Muscle of arm (tissue), 14 donors: ENCODE measurements at places on chromosomes 2 and 18. TPM values are rescaled to one million over a fixed set of nuclear protein-coding genes. Genes with fewer than 3 reads are reported as not detected.

Gene MYOM1
- polyA plus RNA-seq, result 308 TPM

Gene ABI2
- polyA plus RNA-seq, result 39.7 TPM

Gene MAP3K19
- polyA plus RNA-seq, result 0.14 TPM

Gene HOXD12
- not detected for polyA plus RNA-seq

Gene APCDD1
- polyA plus RNA-seq, result 12.2 TPM

Gene FSHR
- 0.60 TPM for polyA plus RNA-seq

Gene SAG
- polyA plus RNA-seq, result 0.23 TPM

Gene DTYMK
- 24.9 TPM for polyA plus RNA-seq

Gene SOX11
- polyA plus RNA-seq, result 16.3 TPM

Gene SRD5A2
- not detected for polyA plus RNA-seq

Gene CASP8
- 11.4 TPM for polyA plus RNA-seq

Gene PLA2R1
- 1.5 TPM for polyA plus RNA-seq

Gene KCTD1
- 45.5 TPM for polyA plus RNA-seq
